Stimulated activated CD4-positive, alpha-beta T cell treated with anti-CD3 and anti-CD28 coated beads, Interleukin-15, amount 100 ng/mL, for 48 hours (primary cell): ENCODE measurements at places on chromosomes 2 and 18.

- no peak for DNase-seq
Measured at GRCh38 chr18:7234091-7234490, 3.2 kb downstream of the LRRC30 start.

GRCh38 chr2:39682066-39682692 is 16.5 kb downstream of the TMEM178A start:
- DNase-seq = no peak

GRCh38 chr2:18311420-18312195 is 248.8 kb downstream of the RDH14 start:
- DNase-seq = no peak

DNA sequence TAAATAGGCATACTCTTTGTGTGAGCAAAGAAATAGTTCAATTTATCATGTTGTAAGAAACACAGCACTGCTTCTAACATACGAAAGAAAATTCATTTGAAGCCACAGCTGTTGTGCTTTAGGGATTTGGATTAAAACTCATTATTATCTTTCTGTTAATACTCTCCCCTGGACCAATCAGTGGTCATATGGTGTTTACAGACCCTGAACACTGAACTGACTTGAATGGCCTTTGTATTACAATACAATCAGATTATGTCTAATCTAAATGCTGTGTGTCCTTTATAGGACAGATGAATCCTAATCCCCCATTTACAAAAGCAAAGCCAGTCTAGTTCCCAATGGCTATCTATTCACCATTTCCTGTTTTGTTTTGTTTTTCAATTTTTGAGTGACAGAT is 36.5 kb downstream of the ZNF385B start:
- DNase-seq = no peak

- DNase-seq = no peak
Measured at GRCh38 chr2:202592566-202592965, 42.2 kb upstream of the FAM117B start.

DNA sequence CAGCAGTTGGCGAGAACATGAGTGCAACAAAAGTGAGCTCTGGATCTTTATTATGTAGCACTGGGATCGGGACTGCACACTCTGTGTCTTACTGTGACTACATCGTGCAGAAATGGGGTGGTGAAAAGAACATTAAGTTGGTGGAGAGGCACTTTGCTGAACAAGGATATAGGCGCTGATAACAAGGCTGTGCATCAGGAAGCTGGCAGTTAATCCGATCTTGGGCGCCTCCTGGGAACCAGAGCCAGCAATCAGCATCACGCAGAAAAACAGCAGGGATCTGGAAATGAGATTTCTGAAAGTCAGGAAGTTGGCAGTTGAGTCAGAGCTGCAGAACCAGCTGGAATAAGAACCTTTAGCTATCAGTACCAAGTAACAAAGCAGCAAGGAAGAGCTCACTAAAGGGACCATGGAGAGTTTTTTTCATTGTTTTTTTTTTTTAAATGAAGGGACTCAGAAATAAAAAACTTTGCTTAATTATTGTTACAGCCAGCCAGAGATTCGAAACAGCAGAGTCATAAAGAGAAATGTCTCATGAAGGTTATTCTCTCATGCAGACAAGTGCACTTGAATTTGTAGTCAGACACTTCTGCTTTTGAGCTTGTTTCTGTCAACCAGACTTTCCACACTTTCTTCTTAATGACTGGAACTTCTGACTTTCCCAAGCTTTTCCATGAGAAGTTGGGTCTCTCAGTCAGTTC is 22.8 kb upstream of the MYO3B start:
- DNase-seq = no peak
